ENCODE measurements at places on chromosomes 2 and 18.

GRCh38 chr2:67574230-67574629, 177.1 kb downstream of the ETAA1 start:
- no peak for DNase-seq

- DNase-seq, result no peak
Measured at GRCh38 chr2:72090271-72090720, 57.4 kb downstream of the CYP26B1 start.

DNA sequence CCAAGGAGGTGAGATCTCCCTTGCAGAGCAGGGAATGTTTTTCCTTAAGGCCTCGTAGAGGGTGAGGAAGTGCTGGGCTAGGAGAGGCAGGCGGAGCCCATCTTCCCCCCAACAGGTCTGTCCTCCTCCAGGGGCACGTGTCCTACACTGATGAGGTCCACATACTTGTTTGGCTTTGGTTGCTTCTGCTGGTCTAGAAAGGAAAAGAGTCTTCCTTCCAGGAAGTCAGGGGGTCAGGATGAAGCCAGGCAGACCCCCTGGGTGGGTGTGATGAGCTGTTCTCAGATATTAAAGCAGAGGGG, 6.0 kb downstream of the SH3BP4 start:
- DNase-seq, result no peak

DNA sequence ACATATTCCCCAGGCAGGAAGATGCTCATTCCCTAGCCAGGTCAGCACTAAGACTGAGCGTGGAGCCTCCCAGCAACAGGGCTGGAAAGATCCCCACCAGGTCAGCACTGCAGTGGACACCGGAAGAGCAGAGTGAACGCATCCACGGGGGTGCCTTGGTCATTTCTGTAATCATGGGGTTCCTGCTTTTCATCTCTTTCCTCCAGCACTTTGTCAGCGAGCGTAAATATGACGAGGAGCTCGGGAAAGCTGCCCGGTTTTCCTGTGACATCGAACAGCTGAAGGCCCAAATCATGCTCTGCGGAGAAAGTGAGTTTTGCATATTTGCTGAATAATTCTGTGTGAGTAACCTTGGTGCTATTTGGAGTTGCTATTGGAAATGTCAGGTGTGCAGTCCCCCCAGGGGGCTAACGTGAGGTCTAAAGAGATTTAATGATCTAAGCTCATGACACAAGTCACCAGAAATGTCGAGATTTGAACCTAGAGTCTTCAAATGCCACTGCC, 40.1 kb downstream of the KCTD18 start:
- no peak for DNase-seq

- DNase-seq, result no peak
Measured at GRCh38 chr2:101692041-101692440, 5.5 kb upstream of the MAP4K4 start.

DNA sequence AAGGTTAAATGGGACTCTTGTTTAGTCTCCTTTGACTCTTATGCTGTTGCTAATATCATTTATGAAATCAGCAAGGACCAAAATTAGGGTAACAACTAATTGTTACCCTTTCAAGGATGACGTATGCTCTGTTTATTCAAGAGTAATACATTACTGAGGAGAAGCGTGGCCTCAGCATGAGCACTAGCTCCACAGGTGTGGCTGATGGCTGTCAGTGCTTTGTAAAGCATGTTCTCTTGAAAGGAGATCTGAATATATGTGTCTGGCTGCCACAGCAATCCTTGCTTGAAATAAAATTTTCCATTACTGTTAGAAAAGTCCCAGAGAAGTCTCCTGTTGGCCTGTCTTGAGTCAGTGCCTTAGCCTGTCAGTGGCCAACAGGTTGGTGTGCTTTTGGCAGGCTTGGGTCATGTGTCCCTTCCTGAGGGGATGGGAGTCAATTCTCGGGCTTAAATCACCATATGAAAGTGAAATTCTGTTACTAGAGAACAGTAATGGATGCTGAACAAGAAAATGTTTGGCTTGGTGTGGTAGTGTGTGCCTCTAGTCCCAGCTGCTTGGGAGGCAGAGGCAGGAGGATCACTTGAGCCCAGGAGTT, 32.7 kb downstream of the ABI2 start:
- no peak for DNase-seq

GRCh38 chr2:177633111-177633510, 240.5 kb downstream of the AGPS start:
- DNase-seq, result no peak

DNA sequence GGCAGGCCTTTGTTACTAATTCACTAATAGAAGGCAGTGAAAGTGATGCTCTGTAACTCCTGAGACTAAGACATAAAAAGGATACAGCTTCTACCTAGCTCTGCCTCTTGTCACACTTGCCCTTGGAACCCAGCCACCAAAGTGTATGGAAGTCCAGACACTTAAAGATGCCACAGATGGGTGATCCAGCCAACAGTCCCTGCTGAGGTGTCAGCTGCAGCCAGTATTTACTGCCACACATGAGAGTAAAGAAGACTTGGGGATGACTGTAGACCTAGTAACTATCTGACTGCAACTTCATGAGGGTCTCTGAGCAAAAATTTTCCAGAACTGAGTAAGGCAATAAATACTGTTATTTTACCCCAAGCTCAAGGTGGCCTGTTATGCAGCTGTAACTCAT, 8.8 kb downstream of the IMMT start:
- no peak for DNase-seq

DNA sequence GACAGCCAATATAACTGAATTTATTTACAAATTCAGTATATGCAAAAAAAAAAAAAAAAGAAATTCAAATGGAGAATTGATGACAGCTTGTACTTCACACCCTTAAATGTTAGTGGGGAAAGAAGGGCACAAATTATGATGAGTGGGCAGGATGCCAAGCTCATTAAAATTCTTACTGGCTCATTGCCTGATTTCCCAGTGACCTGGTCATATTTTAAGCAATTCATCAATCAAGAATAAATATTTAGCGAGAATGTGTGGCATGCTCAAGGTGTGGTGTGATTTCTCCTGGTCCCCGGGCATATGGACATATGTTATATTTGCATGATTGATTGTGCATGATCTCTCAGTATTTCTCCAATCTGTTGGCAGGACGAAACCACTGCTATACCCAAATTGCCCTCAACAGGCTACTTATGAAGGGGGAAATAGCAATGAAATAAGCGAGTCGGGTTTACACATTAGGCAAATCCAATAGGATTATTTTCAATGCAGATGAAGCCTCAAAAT, 883.0 kb downstream of the LRRTM4 start:
- peak; percentile 55 for DNase-seq

- DNase-seq, result no peak
Measured at GRCh38 chr2:4662161-4662779, 958.9 kb downstream of the DCDC2C start.

DNA sequence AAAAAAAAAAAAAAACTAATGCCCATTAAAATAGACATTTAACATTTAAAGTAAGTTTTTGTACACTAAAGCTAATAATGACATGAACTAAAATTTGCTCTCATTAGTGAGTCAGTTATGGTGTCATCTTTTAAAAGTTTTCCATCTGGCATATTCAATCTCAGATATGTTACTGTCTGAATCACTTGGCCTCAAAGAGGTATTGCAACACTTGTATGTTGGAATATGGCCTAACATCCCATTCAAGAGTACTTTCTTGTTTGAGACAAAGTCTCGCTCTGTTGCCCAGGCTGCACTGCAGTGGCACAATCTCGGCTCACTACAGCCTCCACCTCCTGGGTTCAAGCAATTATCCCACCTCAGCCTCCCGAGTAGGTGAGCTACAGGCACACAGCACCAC, 169.7 kb downstream of the TMEM163 start:
- DNase-seq, result no peak

- no peak for DNase-seq
Measured at GRCh38 chr18:4639628-4640310, 184.7 kb upstream of the DLGAP1 start.

DNA sequence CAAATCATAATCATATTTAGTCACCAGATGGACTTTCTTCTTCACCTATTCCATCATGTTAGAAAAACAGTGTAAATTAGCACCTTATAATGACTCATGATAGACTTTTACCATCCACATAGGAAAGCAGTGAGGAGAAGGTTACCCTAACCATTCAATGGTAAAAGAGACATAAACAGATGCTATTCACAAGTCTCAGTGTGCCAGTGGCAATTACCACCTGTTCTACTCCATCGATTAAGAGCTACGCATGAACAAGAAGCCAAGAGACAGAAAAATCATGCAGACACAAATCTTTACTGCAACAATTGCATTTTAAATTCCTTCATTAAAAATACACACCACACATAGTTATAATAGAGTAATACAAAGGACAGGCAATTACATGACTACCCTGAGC, 106.7 kb upstream of the CHAC2 start:
- no peak for DNase-seq

GRCh38 chr2:203432811-203433210, 102.3 kb downstream of the RAPH1 start:
- no peak for DNase-seq

DNA sequence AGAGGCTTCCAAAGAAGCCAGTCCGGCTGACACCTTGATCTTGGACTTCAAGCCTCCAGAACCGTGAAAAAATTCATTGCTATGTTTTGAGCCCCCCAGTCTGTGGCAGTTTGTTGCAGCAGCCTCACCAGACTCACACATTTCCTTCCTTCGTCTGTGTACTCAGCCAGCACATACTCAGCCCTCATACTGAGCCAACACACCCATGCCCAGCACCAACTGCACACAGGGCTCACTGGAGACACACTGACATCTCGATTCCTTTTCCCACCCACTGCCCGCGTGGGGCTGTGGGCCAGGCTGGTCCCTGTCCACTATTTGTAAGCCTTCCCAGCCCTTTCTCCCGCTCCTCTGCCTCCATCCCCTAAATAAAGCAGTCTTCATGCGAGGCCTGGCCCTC, 24.1 kb upstream of the NMUR1 start:
- DNase-seq, result no peak

DNA sequence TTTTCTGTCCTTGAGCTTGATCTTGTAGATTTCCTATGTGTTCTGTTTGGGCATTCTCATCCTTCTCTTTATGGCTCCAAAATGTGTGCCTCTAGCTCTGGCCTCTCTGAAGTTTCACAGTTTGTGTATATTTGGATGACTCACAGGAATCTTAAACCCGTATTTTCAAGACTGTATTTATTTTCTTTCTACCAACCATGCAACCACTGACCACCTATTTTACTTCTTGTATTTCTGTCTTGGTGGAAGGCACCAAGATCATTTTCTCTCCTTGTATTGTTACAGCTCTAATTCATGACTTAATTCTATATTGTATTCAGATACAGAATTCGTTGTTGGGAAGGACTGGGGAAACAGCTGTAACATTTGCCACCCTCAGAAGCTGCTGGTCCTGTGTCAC, 39.5 kb downstream of the ACSL3 start:
- no peak for DNase-seq

DNA sequence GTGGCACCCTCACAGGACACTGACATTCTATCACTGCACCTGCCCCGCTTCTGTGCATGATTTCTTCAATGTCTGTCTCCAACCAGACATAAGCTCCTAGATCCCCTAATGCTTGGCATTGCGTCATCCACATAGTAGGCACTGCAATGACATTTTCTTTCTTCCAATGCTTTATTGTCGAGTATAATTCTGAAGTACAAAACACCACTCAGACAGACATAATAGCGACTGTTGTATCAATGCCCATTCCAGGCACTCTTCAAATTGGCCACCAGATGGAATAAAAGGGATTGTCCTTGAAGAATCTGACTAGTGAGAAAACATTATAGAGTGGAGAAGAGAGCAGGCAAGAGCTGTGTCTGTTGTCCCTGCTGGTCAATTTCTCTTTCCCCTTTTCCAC, 89.0 kb downstream of the LPIN1 start:
- DNase-seq, result peak; percentile 0

DNA sequence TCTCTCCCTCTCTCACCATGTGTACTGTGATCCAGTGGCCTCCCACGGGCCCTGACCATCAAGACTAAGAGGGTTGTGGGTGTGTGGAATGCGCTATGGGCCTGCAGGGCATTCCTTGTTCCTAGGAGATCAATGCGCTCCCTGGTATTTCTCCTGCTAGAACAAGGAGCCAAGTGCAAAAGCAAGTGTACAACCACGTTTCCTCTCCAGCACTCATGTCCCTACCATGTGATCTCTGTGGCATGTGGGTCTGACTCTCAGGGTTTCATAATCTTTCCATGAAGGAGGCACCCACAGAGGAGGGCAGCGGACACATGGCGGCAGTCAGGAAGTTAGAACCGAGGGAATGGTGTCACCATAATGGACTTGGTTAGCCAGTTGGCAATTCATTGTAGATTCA, 91.4 kb downstream of the MAPK4 start:
- DNase-seq, result no peak

GRCh38 chr2:168277276-168277675, 29.9 kb upstream of the STK39 start:
- no peak for DNase-seq

DNA sequence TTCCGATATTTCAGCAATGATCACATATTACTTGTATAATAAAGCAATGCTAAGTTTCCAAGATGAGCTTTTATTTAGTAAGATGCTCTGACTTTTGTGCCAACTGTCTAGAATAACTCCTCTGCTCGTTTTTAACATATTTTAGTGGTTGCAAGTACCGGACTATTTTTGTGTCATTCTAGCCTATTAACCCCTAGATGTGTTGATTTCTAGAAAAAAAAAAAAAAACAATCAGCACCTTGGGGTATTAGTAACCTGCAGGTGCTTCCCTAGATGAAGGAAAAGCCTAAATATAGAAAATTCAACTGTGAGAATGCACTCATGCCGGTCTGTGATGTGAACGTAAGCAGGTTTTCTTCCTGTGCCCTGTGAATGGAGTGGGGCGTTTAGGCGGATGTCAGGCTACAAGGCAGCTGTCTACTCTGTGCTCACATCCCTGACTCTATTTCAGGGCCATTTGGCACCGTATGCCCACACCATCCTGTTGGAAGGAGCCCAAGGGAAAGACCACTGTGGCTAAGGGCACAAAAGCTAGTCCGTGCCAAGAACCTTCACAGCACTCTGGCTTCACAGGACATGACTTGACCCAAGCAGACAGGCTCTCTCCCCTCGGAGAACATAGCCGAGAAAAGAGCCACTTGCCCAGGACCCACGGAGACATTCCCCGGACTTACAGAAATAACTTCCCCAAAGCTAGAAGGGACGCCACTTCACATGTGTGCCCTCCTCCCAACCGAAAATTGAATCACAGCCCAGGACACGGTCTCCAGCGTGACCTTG, 60.9 kb upstream of the AGAP1 start:
- DNase-seq, result no peak

- DNase-seq, result no peak
Measured at GRCh38 chr18:75125382-75126331, 83.3 kb downstream of the PTGR3 start.

GRCh38 chr2:224523626-224524577, 61.3 kb downstream of the CUL3 start:
- no peak for DNase-seq

DNA sequence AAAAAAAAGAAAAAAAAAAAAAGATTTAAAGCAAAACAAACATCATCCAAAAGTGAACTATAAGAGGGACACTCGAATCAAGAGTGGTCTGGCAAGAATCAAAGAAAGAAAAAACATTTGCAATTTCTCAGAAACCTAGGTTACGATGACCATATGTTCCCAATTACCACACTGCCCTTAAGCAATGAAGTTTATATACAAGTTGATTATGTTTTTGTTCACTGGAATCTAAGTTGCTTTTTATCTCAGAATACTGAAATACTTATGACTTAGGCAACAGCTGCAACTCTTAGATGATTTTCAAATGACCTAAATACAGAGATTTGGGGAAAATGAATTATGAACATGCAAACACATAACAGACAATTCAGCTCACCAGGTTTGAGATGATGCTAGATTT, 597.1 kb upstream of the CHAC2 start:
- DNase-seq, result no peak

GRCh38 chr2:231685349-231686191, 22.8 kb upstream of the PTMA start:
- DNase-seq, result no peak

- DNase-seq, result no peak
Measured at GRCh38 chr2:234193977-234194563, 143.6 kb downstream of the SPP2 start.
